PC-3 (cell line): ENCODE measurements at places on chromosomes 1 and 21. TPM values are rescaled to one million over a fixed set of nuclear protein-coding genes. Genes with fewer than 3 reads are reported as not detected.

Gene RAB29
- total RNA-seq = 7.4 and 7.9 TPM in 2 replicates

Gene FHAD1
- total RNA-seq = 0.95 and 1.4 TPM in 2 replicates

GRCh38 chr1:156200044-156200443 is 6.1 kb downstream of the SLC25A44 start:
- DNase-seq = no peak

Gene C1orf21
- 1.3 and 7.3 TPM in 2 replicates for total RNA-seq

- peak; percentile 73 for DNase-seq
Measured at GRCh38 chr1:226806988-226807387, 63.4 kb upstream of the PSEN2 start.

DNA sequence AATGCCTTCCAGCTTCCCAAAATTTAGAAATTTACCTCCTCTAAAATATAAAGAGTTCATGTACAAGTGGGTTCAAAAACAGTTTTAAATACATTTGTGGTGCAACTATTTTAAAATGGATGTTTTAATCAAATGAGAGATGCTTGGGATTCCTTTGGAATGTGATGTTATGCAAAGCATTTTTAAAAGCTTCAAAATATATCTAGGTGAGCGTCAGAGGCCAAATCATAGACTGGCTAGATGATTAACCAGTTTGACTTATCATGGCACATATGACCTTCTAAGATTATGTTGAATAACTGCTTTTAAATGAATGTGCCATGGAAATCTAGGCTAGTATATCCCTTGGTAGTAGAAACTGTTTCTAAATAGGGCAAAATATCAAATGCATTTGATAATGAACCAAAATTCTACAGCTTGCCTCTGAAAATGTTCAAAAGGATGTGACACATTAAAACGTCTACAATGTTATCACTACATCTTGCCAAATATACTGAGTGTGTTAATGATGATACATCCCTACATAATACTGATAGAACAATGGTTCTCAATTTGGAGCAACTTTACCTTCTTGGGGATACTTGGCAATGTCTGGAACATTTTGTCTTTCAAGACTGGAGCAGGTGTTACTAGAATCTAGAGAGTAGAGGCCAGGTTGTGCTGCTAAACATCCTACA is 650.9 kb upstream of the ADGRL2 start:
- DNase-seq = peak; percentile 21

Gene PRAMEF33
- total RNA-seq = not detected in 2 replicates

DNA sequence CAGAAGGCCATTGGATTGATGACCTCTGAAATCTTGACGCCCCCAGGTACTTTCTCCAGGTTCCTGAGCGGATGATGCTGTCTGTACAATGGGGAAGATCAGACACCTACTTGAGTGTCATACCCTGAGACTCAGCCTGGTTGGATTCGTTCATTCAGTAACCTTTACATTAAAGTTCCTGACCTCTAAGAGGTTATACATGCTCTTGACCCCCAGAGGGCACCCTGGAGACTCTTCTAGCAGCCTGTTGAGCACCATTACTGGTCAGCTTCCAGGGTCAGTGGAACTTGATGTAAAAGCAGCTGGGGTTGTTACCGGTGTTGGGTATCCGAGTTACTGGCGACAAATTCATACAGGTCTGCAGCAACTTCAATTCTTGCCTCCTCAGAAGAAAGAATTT is 114.3 kb upstream of the ZNF678 start:
- peak; percentile 63 for DNase-seq

Gene ZNF683
- not detected in 2 replicates for total RNA-seq

- no peak for DNase-seq
Measured at GRCh38 chr1:21536218-21536617, 27.0 kb downstream of the ALPL start.

Gene ERICH3
- total RNA-seq = not detected in 2 replicates

Gene APCS
- total RNA-seq = not detected in 2 replicates

Gene SEMA4A
- 5.8 and 13.1 TPM in 2 replicates for total RNA-seq

GRCh38 chr21:37204580-37204979 is 62.6 kb downstream of the VPS26C start:
- no peak for DNase-seq

Gene RIIAD1
- not detected in 2 replicates for total RNA-seq

Gene FOXO6
- 1.2 and 5.4 TPM in 2 replicates for total RNA-seq

- DNase-seq = peak; percentile 31
Measured at GRCh38 chr1:159282118-159282517, 20.0 kb upstream of the FCER1A start.

DNA sequence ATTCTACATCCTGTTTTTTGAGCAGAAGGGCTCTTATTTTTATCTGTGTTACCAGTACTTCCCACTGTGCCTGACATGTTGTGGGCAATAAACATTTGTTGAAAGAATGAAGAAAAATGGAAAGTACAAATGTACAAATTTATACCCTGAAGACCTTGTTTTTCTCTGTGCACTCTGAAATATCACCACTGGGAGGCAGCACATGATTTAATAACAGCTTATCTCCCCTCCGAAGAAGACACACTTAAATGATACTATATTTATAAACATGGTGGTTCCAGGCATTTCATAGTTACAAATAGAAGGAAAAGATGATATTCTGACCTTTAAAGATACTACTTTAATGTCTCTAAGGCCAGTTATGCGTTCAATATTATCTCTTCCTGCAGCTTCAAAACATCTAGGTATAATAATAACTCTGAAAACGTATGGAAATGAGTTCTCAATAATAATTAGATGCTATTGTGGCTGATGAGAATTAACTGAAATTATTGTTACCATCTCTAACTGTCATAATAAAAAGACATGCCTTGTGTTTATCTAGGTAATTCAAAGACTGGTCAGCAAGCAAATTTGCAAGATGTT is 12.8 kb downstream of the DYNLT5 start:
- peak; percentile 65 for DNase-seq

Gene SZRD1
- total RNA-seq = 119 and 136 TPM in 2 replicates

GRCh38 chr1:53968125-53968513 is 22.0 kb downstream of the LRRC42 start:
- DNase-seq = peak; percentile 86

DNA sequence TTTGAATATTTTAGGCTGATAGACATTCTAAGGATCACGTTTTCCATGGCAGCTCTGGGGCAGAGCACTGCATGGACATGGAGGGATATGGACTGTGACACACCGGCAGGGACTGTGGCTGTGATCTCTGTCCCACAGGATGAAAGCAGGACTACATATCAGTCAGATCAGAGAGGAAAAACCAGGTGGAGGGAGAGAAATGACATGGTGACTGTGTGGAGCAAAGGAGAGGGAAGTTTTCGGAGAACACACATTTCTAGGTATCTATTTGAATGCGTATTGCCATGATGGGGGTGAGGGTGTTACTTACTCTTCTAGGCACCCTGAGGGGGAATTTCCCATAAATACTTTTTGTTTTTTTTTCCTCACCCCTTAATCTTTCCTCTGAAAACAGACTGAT is 3.2 kb upstream of the CD1C start:
- no peak for DNase-seq

DNA sequence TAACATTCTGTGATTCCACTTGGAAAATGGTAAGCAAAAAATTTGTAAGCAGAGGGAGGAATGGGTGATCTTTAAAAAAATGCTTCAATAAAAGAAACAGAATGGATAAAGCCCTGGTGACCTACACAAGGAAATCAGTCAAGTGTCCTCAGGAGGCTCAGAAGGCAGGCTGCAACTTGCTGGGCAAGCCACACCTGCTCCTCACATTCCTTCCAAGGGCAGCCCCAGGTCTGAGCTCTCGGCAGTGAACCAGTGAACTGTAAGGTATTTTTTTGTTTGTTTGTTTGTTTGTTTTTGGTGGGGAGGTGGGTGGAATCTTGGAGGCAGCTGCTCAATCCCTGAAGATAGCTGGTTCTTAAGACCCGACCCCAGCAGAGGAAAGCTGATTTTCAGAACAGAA is 4.4 kb downstream of the TACSTD2 start:
- DNase-seq = peak; percentile 25

Gene LRRIQ3
- total RNA-seq = 0.23 and 0.95 TPM in 2 replicates

Gene KRTAP19-3
- not detected in 2 replicates for total RNA-seq

GRCh38 chr1:86965012-86965826 is 50.8 kb downstream of the HS2ST1 start:
- peak; percentile 57 for DNase-seq

DNA sequence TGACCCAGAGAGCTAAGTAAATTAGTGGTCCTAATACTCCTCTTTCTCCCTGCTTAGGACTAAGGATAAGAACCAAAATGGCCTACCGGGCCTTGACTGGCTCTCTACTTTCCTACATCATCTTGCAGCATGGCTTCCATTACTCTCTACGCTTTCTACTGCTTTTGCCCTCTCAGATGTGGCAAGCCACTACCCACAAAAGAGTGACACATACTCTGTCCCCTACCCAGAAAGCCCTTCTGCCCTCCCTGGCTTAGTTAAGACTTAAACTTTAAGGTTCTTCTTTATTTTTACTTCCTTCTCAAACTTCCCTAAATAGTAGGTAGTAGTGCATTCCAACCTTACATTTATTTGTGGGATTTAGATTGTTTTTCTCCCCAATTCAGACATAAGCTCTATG is 228.1 kb downstream of the TPR start:
- no peak for DNase-seq

DNA sequence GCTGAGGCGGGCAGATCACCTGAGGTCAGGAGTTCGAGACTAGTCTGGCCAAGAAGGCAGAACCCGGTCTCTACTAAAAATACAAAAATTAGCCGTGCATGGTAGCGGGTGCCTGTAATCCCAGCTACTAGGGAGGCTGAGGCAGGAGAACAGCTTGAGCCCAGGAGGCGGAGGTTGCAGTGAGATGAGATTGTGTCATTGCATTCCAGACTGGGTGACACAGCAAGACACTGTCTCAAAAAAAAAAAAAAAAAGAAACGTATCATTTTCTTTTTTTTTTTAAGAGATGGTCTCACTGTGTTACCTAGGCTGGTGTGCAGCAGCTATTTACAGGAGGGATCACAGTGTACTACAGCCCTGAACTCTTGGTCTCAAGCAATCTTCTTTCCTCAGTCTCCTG is 47.3 kb downstream of the ITGB3BP start:
- DNase-seq = no peak

DNA sequence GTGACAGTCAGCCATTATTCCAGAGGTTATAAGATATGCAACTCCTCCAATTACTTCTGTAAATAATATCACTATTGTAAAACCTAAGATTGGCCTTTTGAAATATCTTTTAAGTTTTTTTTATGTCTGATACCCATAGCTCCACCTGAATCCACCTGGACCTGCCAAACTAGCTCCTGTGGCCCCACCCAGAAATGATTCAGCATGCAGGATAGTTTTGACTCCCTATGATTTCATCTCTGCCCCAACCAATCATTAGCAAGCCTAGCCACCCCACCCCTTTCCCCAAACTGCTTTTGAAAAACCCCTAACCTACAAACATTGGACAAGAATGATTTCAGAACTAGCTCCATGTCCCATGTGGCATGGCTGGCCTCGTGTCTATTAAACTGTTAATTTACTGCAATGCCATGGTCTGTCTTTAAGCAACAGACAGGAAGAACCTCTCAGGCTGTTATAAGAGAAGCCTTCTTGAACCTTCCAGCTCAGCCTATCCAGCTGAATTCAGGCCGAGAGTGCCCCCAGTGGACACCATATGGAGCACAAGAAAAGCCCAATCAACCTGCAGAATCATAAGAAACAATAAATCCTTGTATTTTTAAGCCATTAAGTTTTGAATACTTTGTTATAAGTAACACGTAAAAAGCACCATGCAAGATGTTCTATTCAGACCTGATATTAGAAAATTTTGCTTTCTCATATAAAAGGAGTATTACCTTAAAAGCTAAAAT is 263.0 kb upstream of the ZRANB2 start:
- peak; percentile 39 for DNase-seq

Gene OMA1
- total RNA-seq = 9.2 and 16.1 TPM in 2 replicates

Gene CNKSR1
- 32.1 and 34.5 TPM in 2 replicates for total RNA-seq

GRCh38 chr1:229433364-229434004 is 410 bp downstream of the ACTA1 start:
- DNase-seq = no peak

DNA sequence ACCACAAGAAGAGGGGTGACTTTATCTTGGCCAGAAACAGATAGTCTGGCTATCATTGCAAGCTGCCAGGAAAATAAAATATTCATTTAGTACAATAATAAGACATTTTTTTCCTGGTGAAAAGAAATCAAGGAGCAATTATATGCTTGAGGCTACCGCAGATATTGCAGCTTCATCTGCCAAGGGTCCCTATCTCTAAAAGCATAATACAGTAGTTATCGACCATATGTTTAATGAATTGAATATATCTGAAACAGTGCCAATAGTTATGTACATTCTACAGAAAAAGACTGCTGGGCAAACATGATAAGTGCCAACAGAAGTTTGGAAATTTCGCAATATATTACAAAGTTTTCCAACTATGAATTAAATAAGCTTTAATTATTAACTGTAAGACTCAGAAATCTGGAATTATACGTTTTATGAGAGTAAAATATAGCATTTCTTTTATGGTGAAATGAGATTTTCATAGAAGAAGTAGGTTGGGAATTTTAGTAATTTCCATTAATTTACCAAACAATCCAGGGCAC is 561.1 kb upstream of the ZP4 start:
- DNase-seq = no peak

DNA sequence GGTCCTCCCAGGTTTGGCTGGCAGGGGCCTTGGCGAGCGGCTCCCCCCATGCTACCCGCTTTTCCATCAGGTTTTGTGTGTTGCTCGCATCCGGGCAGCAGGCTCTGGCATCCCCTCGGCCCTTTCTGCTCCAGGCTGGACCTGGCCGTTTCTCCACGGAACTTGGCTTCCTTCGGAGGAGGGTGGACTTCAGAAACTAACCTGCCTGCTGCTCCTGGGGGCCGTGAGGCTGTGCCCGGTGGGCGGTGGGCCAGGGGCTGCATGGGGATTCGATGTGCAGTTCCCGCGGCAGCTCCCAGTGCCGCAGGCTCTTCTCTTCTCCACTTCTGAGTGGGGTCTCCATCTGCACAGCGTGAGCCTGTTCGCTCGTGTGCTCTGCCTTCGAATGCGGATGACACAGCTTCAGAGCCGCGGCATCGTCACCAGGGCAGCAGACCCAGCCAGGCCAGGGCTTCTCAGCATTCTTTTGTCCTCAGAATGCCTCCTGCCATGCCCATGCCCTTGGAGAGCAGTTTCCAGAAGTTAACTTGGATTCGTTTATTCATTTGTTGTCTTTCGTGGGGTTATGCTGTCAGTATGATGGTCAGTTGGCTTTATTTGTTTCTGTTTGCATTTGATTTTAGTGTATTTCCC is 36.4 kb downstream of the PRKCZ start:
- no peak for DNase-seq

- DNase-seq = peak; percentile 52
Measured at GRCh38 chr1:56644919-56645676, at the start of gene PRKAA2. Gene PRKAA2 (plus strand): TSS chr1:56645314. CDS start chr1:56645388, 74 bp downstream.

DNA sequence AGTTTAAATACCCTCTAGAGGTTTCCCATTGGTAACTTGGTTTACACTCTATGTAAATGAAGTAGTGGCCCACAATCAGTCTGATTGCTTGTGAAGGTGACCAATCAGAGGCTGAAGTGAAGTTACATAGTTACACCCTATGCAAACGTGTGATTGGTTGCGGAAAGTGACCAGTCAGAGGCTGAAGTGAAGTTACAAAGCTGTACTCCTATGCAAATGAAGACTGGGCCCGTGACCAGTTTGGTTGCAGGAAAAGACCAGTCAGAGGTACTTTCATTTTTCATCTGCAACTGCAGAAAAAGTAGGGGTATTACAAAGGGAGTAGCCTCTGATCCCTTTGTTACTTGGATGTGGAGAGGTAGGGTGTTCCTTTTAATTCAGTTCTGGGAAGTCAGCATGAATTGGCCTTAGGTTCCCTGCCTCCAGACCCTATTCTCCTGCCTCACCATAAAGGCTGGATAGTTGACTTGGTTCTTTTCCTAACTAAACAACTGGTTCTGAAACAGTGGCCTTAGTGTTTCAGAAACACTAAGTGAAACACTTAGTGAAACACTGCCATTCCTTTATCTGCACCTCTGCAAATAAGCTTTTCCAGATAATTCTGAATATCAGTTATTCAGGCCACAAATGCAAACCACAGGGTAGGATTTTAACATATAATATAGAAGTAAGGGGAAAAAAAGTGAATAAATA is 39.3 kb downstream of the MAGI3 start:
- DNase-seq = no peak
